Body of pancreas (tissue), 4 donors: ENCODE measurements at places on chromosomes 1 and 21. TPM values are rescaled to one million over a fixed set of nuclear protein-coding genes. Genes with fewer than 3 reads are reported as not detected.

- no peaks in the 10 kb centered on the region for H3K27me3 ChIP-seq
- H3K36me3 ChIP-seq = no peaks in the 10 kb centered on the region
- no peak for DNase-seq
- no peak overlapping the region for H3K27ac ChIP-seq
- H3K4me3 ChIP-seq = no peak overlapping the region
These were observed 128.9 kb downstream of the ASTN1 start for GRCh38 chr1:177035586-177035985.

DNA sequence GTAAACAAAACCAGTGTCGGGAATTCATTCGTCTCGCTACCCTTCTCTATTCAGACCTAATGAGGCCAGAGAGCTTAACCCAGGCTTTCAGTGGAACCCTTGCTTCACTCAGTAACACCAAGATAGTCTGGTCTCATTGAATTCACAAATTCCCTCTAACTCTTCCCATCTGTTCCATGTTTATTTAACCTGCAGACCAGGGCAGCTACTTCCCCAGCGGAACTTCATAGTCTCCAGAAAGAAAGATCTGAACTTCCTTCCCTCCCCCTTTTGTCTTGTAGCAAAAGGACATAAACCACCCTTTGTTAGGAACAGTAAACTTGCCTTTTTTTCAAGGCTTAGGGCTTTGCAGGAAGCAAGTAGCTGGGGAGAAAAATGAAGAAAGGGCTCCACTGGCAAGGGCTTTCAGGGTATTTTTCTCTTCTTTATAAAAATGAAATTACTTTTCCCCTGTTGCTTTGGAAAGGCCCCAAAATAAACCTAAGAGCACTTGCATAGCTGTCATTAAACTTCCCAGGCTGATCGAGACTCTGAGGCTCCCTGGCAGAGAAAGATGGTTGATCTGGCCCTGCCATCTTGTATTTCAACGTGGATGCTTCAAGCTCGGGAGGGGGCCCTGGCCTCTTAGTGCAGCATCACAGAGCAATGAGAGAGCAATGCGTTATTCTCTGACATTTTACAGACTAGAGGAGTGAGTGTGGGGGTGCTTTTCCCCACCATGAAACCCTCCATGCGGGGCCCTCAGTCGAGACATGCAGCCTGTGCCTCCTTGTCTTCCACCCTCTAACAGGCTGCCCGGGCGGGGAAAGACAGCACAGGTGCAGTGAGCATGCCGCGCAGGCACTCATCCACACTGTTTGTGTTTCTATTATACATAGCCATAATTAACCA lies 30.0 kb downstream of the MIS18A start:
- H3K4me1 ChIP-seq = no peaks in the 10 kb centered on the region
- DNase-seq = no peak
- H3K27ac ChIP-seq = no peak overlapping the region
- no peaks in the 10 kb centered on the region for H3K27me3 ChIP-seq
- no peaks in the 10 kb centered on the region for H3K36me3 ChIP-seq

- no peaks in the 10 kb centered on the region for H3K4me1 ChIP-seq
- no peak overlapping the region for H3K27ac ChIP-seq
- no peaks in the 10 kb centered on the region for H3K27me3 ChIP-seq
- no peak overlapping the region for H3K4me3 ChIP-seq
- no peak for DNase-seq
- H3K36me3 ChIP-seq = no peaks in the 10 kb centered on the region
These were observed 179.9 kb upstream of the ZNF644 start for GRCh38 chr1:91201694-91202093.

DNA sequence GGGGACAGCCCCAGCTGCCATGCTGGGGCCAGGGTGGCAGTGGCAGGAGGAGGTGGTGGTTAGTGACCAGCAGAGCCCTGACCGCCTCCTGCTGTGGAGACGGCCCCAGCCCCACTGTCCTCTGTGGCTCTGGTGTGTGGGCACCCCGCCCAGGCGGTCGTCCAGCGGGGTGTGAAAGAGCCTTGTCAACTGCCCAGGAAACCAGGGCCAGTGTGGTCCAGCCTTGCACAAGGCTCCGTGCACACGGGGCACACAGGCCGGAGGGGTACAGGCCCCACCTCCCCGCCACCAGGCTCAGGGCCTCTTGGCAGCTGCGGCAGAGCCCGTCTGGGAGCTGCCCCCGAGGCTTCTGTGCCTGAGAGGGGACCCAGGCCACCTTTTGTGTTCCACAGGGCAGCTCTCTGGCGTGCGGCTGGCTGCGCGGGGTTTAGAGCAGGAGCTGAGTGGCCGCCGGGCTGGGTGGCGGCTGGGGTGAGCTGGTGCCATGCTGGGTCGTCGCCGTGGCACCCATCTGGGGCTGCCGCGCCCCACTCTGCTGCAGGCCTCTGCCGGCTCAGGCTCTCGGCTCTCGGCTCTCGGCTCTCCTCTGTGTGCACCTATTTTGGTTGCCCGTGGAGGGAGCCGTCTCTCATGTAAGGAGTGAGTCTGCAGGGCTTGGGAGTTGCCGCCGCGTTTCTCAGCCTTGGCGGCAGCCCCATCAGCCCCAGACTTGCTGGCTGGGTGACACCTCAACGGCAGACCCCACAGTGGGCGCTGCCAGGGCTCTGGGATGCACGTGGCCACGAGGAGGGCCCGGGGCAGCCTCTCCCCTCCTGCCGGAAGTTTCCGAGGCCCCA lies 36.1 kb downstream of the SLX9 start:
- no peaks in the 10 kb centered on the region for H3K27me3 ChIP-seq
- H3K36me3 ChIP-seq = no peaks in the 10 kb centered on the region
- H3K4me1 ChIP-seq = no peaks in the 10 kb centered on the region
- DNase-seq = no peak

DNA sequence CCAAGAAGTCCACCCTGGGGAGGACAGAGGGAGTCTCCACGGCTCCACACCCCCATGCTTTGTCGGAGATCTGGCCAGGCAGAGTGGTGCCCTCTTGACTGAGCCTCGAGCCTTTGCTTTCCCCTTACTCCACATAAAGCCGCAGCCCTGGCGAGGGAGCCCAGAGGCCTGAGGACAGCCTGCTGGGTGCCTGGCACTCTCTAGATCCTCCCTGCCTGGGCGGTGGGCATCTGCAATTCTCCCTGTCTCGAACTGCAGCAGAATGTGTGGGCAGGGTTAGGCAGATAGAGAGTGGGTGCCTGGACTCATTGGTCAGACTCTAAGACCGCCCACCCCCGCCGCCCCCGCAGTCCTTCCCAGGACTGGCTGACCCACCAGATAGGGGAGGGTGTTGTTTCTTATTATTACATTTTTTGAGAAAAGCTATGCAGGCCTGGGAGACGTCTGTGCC lies 13.9 kb downstream of the EPHX1 start:
- H3K36me3 ChIP-seq = no peaks in the 10 kb centered on the region
- peak overlapping the region; percentile 88 for H3K27ac ChIP-seq
- peaks cover 95% of the 10 kb centered on the region for H3K4me1 ChIP-seq
- no peak for DNase-seq

DNA sequence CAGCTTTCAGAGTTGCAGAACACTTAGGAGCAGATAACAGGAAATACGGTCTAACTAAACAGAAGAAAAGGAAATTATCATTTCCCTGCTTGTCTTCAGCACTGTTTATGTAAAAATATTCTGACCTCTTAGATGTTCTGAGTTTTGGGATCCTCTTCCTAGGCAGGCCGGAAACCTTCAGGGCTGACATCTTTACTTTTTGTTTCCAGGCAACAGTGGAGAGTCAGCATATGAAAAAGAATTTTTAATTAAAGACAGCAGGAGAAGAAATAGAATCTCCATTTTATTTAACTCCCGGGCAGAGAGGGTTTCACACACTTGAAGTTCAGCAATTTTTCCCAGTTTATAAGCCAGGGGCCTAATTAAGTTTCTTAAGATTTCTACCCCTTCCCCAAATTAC lies 5.1 kb upstream of the RIPPLY3 start:
- no peak overlapping the region for H3K4me3 ChIP-seq
- no peak for DNase-seq
- peaks cover 8% of the 10 kb centered on the region for H3K4me1 ChIP-seq
- no peaks in the 10 kb centered on the region for H3K36me3 ChIP-seq
- H3K27me3 ChIP-seq = no peaks in the 10 kb centered on the region

GRCh38 chr1:84299536-84300170 lies 1.9 kb upstream of the SAMD13 start:
- H3K4me1 ChIP-seq = peaks cover 40% of the 10 kb centered on the region
- H3K36me3 ChIP-seq = no peaks in the 10 kb centered on the region
- H3K27me3 ChIP-seq = no peaks in the 10 kb centered on the region
- H3K4me3 ChIP-seq = no peak overlapping the region
- DNase-seq = no peak

DNA sequence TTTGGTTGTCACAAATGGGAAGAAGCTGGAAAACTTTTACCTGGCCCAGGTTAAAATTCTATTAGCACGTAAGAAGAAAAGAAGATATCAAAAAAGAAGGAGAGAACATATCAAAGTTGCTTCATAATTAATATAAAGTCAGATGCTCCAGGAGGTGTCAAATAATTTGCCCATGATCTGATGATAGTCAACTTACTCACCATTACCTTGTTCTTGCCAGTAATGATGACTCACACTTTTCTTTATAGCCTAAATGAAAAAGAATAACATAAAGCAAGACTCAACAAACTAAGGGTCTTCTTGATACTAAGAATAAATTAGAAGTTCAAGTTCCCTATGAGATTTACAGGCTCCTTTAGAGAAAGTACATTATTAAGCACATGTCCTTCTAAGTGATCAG lies 580.4 kb downstream of the TTLL7 start:
- no peaks in the 10 kb centered on the region for H3K27me3 ChIP-seq
- no peak overlapping the region for H3K4me3 ChIP-seq
- H3K27ac ChIP-seq = no peak overlapping the region
- no peaks in the 10 kb centered on the region for H3K36me3 ChIP-seq
- DNase-seq = no peak

DNA sequence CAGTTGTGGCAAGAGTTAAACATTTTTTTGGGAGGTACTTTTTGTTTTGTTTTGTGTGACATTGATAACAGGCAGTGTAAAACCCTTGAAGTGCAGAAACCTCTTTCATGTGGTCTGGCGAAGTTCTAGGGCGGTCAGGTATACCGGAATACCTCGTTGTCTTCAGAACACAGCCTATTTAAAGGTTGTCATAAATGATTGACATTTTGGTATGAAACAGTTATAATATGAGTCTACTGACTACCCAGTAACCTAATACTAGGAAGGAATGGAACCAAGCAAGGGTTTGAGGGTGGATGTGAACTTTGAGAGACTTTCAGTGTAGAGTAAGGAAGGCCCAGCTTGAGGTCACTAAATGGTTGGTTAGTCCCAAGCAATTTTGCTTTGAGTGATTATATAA lies 40.5 kb downstream of the PATJ start:
- H3K27me3 ChIP-seq = no peaks in the 10 kb centered on the region
- H3K36me3 ChIP-seq = no peaks in the 10 kb centered on the region
- no peak overlapping the region for H3K4me3 ChIP-seq
- no peak overlapping the region for H3K27ac ChIP-seq
- H3K4me1 ChIP-seq = peaks cover 8% of the 10 kb centered on the region

- H3K4me1 ChIP-seq = no peaks in the 10 kb centered on the region
- peak overlapping the region; percentile 36 for H3K27ac ChIP-seq
- no peaks in the 10 kb centered on the region for H3K36me3 ChIP-seq
- no peaks in the 10 kb centered on the region for H3K27me3 ChIP-seq
These were observed 20.1 kb downstream of the SLC1A7 start for GRCh38 chr1:53122201-53122885.

DNA sequence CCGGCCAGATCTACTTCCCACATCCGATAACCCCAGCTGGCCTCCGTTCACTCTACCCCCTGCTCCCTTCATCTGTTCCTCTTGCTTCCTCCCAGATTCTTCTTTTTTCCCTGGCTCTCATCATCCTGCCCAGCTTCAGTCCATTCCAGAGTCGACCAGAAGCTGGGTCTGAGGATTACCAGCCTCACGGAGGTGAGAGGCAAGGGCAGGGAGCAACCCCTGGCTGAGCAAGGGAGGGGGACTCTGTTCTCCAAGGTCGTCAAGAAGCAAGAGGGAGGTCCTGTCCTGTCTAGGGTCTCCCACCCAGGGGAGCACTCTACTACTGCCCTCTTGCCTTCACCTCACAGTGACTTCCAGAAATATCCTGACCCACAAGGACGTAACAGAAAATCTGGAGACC lies 3.9 kb downstream of the JTB start:
- DNase-seq = no peak
- peaks cover 31% of the 10 kb centered on the region for H3K4me1 ChIP-seq
- no peak overlapping the region for H3K4me3 ChIP-seq
- H3K27me3 ChIP-seq = no peaks in the 10 kb centered on the region
- no peak overlapping the region for H3K27ac ChIP-seq

- no peaks in the 10 kb centered on the region for H3K36me3 ChIP-seq
- H3K27ac ChIP-seq = no peak overlapping the region
- no peak for DNase-seq
- no peaks in the 10 kb centered on the region for H3K4me1 ChIP-seq
- H3K4me3 ChIP-seq = no peak overlapping the region
These were observed 115.7 kb downstream of the KCNJ6 start for GRCh38 chr21:37800456-37801061.

GRCh38 chr21:45241357-45241756 lies 46.3 kb downstream of the POFUT2 start:
- no peak for DNase-seq
- H3K4me3 ChIP-seq = no peak overlapping the region
- no peaks in the 10 kb centered on the region for H3K36me3 ChIP-seq

DNA sequence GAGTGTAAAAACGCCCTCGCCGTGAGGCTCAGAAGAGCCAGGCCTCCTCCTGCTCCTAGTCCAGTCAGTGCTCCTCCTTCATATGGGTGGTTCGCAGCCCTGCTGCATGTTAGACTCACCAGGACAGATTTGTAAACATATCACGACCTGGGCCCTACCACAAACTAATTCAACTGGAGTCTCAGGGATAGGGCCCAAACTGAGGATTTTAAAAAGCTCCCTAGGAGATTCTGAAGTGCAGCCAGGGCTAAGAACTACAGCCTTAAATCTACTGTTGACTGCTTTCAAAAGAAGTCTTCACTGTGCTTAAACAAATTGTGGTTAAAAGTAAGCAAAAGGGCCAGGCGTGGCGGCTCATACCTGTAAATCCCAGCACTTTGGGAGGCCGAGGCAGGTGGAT lies 57.0 kb downstream of the CAMTA1 start:
- no peaks in the 10 kb centered on the region for H3K36me3 ChIP-seq

DNA sequence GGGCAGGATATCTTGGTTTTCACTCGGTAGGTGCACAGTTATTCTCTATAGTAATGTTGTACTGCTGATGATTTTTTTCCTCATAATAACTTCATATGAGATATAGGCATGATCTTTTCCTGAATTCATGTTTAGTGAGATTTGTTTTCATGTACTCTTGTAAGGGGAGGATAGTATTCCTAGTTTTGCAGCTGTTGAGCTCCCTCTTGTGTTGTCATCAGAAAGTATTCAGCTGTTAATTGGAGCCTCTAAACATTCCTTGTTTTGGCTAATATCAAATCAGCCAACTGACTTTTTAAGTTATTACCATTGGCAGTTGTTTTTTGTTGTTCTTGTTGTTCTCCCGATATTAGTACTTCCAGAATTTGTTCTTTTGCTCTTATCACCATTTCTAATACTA lies 24.4 kb downstream of the OR10R2 start:
- H3K4me1 ChIP-seq = no peaks in the 10 kb centered on the region
- DNase-seq = no peak
- H3K4me3 ChIP-seq = no peak overlapping the region
- no peaks in the 10 kb centered on the region for H3K27me3 ChIP-seq

The FCRL2 gene
- not detected for total RNA-seq

The WNT3A gene
- not detected for total RNA-seq

The CNR2 gene
- not detected for total RNA-seq

The CD244 gene
- 0.33 TPM for total RNA-seq

The COG2 gene
- total RNA-seq = 13.7 TPM

The MANEAL gene
- 6.2 TPM for total RNA-seq
